ENCODE measurements at places on chromosomes 12 and 14.

GRCh38 chr14:22300646-22301045 is 288.4 kb downstream of the DAD1 start:
- no peak for DNase-seq

DNA sequence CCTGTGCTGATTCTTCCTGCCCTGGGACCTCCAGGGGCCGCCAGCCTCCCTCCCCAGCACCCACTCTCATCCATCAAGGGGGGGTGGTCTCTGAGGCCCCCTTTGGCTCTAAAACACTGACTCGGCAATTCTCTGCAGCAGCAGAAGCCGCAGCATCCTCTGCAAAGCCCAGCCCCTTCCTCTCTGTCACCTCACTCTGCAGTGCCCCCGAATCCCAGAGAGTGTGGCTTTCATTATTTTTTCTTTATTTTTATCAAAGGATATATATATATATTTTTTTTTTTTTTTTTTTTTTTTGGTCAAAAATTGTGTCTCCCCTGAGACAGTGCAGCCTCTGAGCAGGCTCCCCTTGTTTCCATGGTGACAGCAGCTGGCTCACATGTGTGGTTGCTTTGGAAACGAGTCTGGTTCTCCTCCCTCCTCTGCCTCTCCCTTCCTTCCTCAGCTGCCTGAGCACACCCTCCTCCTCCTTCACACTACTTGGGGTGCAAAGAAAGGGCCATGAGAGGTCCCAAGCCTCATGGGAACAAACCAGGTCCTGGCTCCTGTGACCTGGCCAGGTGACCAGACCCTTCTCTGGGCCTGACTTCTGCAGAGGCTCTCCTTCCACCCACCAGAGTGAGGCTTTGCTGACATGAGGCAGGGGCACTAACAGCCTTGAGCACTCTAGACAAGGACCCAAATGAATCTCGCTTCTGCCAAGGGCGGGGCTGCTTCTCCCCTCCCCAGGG is 100.5 kb downstream of the LRRC74A start:
- peak; percentile 33 for DNase-seq

GRCh38 chr14:89848165-89848564 is 106.4 kb downstream of the EFCAB11 start:
- DNase-seq, result no peak

- DNase-seq, result no peak
Measured at GRCh38 chr12:22416801-22417200, 82.3 kb upstream of the ST8SIA1 start.

DNA sequence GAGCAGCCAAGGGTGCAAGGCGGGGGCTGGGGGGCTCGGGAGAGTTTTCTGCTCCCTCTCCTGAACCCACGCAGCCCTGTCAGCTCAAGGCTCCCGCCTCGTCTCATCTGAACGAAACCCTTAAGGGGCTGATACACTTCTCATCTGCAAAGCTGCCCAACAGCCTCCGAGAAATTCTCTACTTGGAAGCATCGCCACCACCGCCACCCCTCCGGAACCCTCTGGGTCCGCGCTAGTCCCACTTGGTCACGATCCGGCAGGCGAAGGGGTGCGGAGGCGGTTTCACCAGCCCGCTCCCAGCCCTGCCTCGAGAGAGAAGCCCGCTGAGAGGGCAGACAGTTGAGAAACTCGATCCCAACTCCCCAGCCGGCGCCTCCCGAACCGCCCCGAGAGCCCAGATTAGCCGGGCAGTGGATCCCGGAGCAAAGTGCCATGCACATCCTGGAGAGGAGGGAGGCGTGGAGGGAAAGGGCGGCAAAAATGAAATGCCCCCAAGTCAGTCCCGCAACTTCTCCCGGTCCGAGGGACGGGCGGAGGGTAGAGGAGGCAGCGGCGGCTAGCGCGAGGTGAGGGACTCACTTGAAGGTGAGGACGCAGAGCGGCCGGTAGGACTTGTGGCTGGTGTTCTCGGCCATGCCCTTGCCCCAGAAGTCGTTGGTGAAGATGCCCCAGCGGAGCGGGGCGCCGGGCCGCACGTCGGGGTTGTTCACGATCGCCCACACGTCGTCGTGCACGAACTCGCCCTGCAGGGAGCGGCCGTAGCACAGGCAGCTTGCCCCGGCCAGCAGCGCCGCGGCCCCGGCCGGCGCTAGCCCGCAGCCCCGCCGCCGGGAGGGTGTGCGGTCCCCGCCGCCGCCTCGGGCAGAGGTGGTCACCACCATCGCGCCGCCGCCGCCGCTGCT is 620 bp downstream of the TMTC1 start:
- no peak for DNase-seq

- no peak for DNase-seq
Measured at GRCh38 chr12:17142856-17143255, 536.9 kb upstream of the LMO3 start.

DNA sequence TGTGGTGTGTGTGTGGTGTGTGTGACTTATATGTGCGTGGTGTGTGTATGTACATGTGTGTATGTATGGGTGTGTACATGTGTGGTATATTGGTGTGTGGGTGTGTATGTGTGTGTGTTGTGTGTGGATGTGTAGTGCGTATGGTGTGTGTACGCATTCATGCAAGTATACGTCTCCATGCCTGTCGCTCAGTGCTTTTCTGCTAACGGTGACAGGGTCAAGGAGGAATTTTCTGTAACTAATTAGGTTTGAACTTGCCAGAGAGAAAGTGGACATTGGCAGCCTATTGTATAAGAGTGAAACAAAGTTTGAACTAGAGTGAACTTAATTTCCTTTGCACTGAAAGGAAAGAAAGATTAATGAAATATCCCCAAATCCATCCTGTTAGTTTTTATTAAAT is 120.9 kb upstream of the GSC start:
- no peak for DNase-seq

- DNase-seq, result no peak
Measured at GRCh38 chr12:1716911-1717310, 26.0 kb downstream of the ADIPOR2 start.

GRCh38 chr12:32477714-32478113 is 78.4 kb downstream of the FGD4 start:
- DNase-seq, result no peak

- no peak for DNase-seq
Measured at GRCh38 chr12:59859171-59859510, 263.3 kb downstream of the SLC16A7 start.

DNA sequence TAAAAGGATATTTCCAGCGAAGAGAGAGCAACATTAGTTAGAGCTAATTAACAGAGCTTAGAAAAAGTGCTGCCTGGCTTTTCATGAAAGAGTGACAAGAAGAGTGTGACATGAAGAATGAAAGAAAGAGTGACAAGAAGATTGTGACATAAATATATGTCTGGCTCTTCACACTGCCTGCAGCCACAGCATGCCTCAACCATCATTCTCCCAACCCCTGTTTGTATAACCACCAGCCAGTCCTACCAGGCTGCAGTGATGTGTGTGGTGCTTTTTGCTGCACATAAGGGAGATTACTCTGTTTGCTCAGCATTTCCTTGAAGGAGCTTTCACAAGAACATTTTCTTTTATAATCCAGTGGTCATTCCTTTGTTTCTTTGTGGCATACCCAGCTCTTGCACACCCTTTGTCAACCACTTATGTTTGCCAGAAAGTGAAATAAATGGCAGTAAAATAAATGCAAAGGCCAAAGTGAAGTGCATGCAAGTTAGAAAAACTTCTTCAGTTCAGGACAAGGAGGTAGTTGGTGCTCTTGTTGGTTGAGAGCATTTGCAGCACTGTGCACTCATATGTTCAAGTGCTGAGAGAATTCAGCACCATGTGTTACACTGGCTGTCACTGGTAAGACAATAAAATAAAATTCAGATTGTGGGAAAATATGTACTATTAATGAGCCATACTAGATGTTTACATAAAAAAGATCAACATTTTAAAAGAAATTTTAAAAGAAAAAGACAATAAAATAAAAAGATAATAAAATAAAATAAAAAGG is 50.6 kb downstream of the KIF21A start:
- no peak for DNase-seq

DNA sequence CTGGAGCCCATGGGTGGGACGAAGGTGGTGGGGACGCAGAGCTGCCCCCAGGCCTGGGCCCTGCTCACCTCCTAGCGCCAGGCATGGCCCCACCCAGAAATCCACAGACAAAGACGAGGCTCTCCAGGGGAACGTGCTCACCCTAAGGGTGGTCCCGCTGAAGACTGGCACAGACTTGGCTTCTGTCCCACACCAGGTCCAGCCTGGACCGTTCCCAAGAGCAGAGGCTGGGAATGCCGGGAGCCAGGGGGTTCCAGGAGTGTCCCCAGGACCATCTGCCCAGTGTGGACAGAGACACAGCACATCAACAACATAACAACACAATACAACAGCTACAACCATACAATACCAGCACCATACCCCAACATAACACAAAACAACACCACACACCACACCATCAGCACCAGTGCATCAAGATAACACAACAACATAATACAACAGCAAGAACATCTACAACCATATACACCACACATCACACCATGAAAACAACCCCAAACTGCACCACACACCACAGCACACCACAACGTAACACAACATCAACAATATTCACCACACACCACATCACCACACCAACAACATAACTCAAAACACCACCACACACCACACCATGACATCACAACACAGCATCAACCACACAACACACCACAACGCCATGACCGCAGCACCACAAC is 329.6 kb downstream of the ADGRD1 start:
- DNase-seq, result no peak

DNA sequence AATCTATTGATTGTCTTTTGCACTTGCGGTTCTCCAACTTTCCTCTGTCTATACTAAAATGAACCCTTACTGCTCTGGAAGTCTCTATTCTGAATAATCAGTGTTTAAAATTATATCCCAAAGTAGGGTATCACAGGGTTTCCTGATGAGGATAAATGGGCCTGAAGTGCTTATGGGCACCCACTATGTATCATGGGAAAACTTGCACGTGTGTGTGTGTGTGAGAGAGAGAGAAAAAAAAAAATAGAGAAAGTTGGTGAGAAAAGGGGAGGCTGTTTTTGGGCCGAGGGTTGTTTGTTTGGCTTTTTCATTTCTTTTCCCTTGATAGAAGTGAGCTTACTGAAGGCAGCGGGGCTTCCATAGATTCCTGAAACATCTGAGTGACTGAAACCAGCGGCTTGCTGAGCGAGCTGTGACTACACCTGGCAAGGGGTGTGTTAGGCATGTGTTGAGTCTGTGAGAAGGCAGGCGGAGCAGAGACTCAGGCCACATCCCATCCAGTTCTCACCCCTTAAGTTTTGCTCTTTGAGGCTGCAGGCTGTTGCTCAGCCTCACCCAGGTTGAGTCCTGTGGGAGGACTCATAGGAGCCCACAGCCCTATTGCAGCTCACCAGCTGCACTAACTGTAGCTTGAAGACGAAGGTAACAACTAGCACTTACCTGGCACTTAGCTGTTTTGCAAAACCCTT is 17.2 kb downstream of the PPFIBP1 start:
- no peak for DNase-seq

DNA sequence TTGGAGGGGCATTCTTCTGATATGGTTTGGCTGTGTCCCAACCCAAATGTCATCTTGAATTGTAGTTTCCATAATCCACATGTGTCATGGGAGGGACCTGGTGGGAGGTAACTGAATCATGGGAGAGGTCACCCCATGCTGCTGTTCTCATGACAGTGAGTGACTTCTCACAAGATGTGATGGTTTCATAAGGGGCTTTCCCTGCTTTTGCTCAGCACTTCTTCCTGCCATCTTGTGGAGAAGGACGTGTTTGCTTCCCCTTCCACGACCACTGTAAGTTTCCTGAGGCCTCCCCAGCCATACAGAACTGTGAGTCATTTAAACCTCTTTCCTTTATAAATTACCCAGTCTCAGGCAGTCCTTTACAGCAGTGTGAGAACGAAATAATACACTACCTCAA is 382.4 kb downstream of the VRK1 start:
- no peak for DNase-seq

DNA sequence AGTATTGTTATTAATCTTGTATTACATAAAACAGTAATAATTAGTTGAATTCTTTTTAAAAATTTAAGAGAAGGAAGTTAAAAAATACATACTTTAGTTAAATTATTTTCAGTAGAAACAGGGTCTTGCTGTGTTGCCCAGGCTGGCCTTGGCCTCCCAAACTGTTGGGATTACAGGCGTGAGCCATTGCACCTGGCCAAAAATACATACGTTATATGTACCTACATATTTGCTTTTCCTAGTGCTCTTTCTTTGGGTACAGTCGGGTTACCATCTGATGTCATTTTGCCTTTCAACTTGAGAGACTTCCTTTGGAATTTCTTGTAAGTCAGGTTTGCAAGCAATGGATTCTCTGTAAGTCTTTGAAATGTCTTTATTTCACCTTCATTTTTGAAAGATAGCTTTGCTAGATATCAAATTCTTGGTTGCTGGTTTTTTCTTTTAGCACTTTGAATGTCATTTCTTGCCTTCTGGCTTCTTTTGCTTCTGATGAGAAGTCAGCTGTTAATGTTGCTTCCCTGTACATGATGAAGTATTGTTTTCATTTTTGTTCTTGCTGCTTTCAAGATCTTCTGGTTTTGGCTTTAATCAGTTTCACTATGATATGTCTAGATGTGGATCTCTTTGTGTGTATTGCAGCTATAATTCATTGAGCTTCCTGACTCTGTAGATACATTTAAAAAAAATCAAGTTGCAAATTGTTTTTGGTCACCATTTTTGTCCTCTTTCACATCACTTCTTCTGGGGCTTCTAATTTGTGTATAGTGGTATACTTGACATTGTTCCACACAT is 84.4 kb downstream of the SPATS2 start:
- DNase-seq, result no peak

- no peak for DNase-seq
Measured at GRCh38 chr14:36207500-36207899, 31.0 kb upstream of the PTCSC3 start.

DNA sequence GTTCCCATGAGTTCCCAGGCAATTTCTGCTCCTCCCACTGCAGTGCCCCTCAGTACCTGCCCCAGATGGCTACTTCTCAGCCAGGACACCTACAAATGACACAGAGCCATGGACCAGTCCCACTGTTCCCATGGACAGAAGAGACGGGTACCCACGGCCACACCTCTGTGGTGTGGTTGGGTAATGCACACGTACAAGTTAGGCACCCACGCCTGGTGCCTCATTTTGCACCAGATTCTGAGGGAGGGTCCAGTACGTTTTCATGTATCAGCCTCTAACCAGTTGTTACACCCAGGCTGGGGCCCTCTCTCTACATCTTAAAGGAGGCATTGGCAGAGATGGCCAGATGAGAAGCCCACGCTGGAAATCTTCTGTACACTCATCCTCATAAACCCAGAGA is 114.0 kb downstream of the DICER1 start:
- no peak for DNase-seq

- DNase-seq, result no peak
Measured at GRCh38 chr12:98439471-98439951, 75.9 kb upstream of the TMPO start.

DNA sequence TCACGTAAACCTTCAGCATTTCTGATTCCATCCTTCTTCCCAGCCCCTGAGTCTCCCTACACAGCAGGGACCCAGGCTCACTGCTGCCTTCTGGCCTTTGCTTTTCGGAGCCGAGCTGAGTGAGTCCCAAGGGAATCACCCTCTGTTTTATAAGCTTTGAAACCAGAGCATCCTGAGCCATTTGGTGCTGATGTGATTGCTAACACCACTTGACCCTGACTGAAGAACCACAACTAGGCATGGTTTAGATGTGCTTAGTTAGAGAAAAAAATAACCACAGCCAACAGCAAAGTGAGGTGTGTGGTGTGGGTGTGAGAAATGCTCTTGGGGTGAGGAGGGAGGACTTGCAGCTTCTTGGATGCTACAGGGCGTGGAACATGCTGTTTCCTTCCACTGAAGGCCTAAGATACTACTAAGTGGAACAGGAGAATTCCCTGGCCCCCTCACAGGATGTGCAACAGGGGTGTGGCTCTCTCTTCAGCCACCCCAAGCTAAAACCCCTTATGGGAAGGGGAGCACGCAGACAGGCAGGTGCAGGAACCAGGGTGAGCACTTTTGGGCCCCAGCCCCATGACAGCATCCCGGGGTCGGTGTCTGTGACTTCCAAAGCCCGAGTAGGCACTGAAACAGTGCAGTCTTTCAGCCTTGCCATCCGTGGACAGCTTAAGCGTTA is at the start of gene TC2N:
TC2N (minus strand) TSS at position 221 of the 673 bp plus-strand sequence. CDS start 53,767 bp downstream, outside the sequence.
- DNase-seq, result no peak
